CD4-positive, alpha-beta T cell treated with Interleukin-1 beta for 1 hour (primary cell): ENCODE measurements at places on chromosomes 7 and 10.

GRCh38 chr10:7239312-7239985 is 171.4 kb downstream of the SFMBT2 start:
- peak; percentile 12 for DNase-seq

- DNase-seq, result peak; percentile 82
Measured at GRCh38 chr10:8054494-8055407, at the start of gene GATA3. GATA3 (plus strand) TSS chr10:8054688; CDS start chr10:8055656, 968 bp downstream.

DNA sequence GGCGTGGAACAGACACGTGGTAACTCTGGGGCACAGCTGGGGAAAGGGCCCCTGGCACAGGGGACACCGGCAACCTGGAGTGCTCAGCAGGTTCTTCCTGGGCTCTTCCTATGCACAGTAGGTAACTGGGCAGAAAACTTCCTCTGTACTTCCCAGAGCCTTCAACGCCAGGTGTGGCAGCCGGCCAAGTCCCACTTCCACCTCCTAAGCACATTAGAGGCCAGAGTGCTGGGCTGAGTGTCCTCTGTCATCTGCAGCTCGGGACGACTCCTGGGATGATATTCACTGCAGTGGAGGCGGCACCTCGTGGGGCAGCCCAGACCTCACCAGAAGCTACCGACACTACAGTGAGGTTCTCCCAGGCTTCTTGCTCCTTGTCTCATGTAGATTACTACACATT is 114.5 kb downstream of the LARP4B start:
- no peak for DNase-seq

- DNase-seq, result no peak
Measured at GRCh38 chr7:111384065-111384891, 178.0 kb downstream of the IMMP2L start.

DNA sequence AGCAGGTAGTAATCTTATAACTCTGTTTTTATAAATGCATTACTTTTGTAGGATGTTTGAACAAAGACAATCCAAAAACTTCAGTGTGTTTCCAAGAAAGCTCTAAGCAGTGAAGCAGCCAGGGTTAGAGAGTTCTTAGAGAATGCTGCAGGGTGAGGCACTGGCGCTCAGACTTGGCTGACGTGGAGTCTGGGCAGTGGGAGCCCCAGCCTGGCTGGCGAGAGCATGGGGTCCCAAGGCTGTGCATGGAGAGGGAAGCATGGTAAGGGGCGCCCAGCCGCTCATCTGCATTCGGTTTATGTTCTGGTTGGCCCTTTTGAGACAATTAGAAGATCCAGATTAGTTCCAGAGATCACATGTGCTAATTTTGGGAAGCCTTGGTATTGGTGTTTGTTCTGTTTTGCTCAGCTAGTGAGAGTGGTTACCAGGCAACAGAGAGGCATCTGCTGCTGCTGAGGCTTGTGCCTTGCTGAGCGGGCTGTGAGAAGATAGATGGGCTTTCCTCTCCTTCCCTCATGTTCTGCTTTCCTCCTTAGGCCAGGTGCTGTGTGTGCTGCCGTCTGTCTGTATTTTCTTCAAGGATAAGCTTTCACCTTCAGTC is 10.3 kb downstream of the SUN1 start:
- DNase-seq, result no peak

DNA sequence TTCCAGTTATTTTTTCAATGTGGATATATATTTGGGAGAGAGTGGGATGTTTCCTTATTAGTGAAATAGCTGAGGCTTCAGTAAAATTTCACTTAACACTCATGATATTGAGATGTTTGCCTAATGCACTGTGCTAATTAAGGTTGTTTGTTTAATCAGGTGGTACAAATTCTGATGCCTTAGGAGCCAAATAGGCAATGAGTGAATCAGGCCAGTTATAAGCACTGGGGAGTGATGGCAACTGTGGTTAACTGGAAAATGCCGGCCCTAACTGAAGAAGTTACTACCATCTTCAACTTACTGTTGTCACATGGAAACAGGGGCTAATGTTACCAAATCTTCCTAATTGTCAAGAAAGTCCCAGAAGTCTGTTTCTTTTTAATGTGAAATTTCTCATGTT is 32.0 kb downstream of the VCL start:
- no peak for DNase-seq

DNA sequence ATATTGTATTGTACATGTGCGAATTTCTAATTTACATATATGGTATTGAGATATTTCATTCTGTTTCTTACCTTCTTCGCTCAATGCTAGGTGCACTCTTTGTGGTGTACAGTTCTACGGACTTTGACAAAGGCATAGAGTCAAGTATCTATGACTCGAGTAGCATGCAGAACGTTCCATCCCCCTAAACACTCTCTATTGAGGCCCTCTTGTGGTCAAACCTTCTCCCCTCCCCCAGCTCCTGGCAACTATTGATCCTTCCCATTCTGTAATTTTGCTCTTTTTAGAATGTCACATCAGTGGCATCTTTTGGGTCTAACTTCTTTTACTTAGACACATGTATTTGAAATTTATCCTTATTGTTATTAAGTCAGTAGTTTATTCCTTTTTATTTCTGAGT is 30.7 kb upstream of the GDF10 start:
- no peak for DNase-seq

DNA sequence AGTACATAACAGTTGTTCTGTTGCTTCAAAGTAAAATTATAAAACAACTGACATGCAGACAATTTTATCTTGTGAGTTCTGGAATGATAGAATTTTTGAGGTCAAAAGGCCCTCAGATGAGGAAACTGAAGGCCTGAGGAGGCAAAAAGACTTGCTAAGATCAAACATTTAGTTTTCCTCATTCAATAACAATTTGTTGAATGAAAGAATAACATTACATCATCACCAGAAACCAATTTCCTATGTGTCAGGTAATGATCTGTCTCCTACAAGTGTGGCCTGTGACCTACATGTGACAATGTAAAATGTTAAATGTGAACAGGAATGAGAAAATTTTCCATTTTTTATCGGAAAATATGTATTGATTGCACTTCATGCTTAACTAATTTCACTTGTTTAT is 16.6 kb upstream of the ASB4 start:
- DNase-seq, result no peak

DNA sequence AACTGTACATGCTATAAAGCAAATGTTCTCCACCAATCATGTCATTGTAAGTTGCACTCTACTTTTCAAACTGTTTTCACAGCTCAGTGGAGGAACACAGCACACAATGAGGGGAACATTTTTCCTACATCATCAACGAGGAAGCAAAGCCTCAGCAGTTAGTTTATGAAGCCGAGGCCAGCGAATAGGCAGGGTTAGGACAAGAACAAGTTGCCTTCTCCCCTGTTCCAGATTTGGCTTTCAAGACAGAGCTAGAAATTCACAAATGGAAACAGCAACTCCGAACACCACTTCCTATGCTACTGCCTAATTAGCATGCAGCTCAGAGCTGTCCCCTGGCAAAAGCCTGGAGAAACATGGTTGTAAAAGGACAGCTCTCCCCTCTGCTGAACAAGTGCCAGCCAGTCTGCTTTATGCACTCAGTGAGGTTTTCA is 19.8 kb downstream of the ITGB8 start:
- DNase-seq, result no peak

GRCh38 chr10:71857934-71858890 is 7.2 kb upstream of the PSAP start:
- DNase-seq, result no peak

DNA sequence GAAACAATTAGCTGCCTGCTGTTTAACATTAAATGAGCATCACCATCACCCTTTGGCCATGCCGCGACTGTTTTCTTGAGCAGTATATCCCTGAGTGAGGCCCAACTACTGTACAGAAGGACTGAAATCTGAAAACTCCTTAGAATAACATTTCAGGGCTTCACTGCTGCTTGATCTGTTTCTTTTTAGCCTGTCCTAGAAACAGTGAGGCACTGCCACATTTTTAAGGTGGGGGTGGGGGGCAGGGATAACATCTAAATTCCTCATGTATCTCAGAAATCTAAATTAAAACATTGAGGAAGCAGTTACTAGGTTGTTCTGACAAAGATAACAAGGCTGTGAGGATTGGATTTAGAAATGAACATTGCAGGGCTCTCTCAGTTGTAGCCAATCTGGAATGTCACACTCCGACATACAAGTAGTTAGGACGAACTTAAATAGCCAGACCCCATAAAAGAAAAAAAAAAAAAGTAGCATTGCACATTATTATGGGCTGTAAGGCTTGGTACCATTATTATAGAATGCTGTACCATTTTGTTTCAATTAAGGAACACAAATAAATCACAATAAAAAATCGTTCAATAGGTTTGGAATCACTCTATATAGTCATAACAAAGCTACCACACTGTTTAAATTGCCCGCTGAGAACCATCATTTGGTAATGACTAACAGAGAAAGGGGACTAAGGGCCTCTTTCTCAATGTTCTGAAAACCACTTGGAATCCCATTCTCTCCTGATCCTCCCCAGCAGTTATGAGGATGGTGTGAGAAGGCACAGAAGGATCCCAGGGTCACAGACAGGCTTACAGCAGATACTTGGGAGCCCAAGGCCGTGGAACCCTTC is 256.1 kb downstream of the INHBA start:
- DNase-seq, result no peak

DNA sequence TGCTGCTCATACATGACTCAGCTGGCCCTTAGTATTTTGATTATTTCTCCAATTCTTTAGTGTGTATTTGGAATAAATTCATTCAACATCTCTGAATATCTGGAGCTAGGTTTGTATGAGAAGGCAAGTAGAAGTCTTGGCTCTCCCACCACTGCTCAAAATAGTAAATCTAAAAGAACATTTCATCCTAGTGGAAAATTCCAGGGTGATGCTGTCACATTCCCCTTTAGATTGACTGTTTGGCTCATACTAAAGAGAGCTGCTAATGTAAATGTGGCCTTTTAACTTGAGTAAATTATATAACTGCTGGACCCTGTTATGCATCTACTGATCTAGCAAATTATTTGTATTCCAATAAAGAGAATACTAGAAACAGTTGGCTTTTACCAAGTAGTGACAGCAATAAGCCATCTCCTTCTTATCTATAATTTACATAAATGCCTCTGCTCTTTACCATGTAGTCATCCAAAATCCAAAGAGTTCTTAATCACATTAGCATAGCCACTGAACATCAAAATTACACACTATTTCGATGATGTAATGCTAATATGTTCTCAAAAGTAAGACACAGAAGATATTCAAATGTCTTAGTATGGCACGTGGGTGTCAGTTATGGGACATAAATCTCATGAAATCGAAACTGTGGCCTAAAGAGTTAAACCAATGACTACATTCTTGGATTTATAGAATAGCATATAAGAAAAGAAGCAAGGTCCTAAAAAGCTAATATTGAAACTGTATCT is 86.9 kb upstream of the KCND2 start:
- DNase-seq, result no peak

- peak; percentile 50 for DNase-seq
Measured at GRCh38 chr10:70232155-70232858, 922 bp downstream of the PPA1 start.

GRCh38 chr10:129628823-129629222 is 161.8 kb downstream of the MGMT start:
- no peak for DNase-seq

- DNase-seq, result no peak
Measured at GRCh38 chr7:27875061-27875460, 135.1 kb downstream of the TAX1BP1 start.

GRCh38 chr7:101121991-101122932 is 4.6 kb upstream of the SERPINE1 start:
- DNase-seq, result no peak

GRCh38 chr7:2730846-2731770 is 43.1 kb downstream of the AMZ1 start:
- DNase-seq, result no peak
